ENCODE measurements at places on chromosomes 1 and 21. TPM values are rescaled to one million over a fixed set of nuclear protein-coding genes. Genes with fewer than 3 reads are reported as not detected.

GRCh38 chr21:41817228-41817627 lies 50.4 kb upstream of the RIPK4 start:
- no peak overlapping the region for H3K27ac ChIP-seq
- H3K36me3 ChIP-seq = peaks cover 15% of the 10 kb centered on the region
- H3K4me1 ChIP-seq = peaks cover 10% of the 10 kb centered on the region
- H3K27me3 ChIP-seq = no peaks in the 10 kb centered on the region
- peak; percentile 58 for DNase-seq
- H3K4me3 ChIP-seq = no peak overlapping the region

DNA sequence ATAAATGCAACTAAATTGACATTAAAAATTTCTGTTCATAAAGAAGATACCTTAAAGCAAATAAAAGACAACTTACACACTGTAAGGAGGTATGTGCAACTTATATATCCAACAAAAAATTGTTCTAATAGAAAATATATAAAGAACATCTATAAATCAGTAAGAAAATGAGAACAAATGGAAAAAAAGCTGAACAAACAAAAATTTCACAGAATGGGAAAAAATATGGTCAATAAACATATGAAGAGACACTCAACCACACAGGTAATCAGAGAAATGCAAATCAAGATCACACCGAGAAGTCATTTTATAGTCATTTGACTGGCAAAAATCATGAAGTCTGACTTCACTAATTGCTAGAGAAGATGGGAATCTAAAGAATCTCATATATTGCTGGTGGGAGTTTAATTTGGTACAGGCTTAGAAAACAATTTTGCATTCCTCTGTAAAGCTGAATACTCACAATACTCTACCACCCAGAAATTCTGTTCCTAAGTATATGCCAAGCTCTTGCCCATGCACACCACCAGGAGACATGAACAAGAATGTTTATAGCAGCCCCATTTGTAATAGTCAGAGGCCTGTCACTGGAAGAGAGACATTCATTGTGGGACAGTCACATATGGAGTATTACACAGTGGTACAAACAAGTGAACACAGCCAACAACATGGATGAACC lies 22.0 kb upstream of the THEM5 start:
- no peak overlapping the region for H3K4me3 ChIP-seq
- DNase-seq = no peak
- no peak overlapping the region for H3K27ac ChIP-seq
- peaks cover 10% of the 10 kb centered on the region for H3K36me3 ChIP-seq

GRCh38 chr1:42928859-42929258 lies 29.8 kb downstream of the SLC2A1 start:
- H3K36me3 ChIP-seq = peaks cover 44% of the 10 kb centered on the region
- no peaks in the 10 kb centered on the region for H3K27me3 ChIP-seq
- peak overlapping the region; percentile 61 for H3K27ac ChIP-seq
- DNase-seq = no peak
- peaks cover 51% of the 10 kb centered on the region for H3K4me1 ChIP-seq

Gene NEXN
- total RNA-seq = 1.7 TPM

All from activated naive CD4-positive, alpha-beta T cell treated with anti-CD3 and anti-CD28 coated beads for 36 hours (primary cell).